ENCODE measurements at places on chromosomes 16 and 17.
A peak's percentile ranks its signal among the peaks of the same experiment; 100 is the strongest.

DNA sequence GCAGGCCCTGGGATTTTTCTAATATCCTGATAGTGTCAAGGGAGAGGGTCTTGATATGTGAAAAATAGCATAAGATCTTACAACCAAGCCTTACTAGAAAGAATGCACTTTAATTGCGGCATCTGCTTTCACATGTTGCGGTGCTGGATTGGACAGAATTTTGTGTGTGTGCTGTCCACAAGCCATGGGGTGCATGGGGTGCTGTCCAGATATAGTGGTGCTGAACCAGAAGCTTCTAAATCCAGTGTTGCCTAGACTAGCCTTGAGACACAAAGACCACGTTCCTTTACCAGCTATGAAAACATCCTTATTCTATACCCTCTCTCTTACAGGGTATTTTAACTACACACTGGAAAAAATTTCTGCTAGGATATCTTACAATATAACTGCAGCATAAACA is 244.0 kb downstream of the TMEM114 start:
- no peak for DNase-seq

DNA sequence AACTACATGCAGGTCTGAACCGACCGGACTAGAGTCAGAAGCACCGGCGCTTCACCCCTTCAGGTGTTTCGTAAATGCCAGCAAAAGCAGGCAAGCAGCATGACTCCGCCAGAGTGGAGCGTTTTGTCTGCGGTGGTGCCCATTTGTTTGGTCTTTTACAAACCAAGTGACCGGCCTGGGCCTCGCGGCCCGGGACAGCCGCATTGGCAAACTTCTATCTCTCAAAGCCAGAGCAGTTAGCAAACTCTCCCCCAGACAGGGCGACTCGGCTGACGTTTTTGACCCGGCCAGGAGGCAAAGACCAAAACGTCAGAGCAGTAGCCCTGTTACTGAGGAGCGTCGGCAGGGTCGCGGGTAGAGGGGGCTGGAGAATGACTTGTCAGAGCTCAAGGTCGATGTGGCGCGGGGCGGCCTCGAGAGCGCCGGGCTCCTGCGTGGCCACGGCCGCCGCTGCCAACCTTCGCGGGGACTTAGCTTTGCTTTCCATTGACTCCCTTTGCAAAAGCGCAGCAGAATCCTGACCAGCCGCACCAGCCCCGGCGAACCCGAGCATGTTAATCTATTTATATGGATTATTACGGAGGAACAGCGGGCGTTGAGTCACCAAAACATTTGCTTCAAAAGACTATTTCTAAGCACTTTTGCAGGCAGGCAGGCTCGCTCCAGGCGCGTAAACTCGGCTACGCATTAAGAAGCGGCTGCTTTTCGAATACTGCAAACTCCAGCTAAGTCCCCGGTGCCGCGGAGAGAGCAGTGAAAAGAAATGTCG is 763 bp upstream of the SOX9 start:
- peak; percentile 68 for DNase-seq

GRCh38 chr16:30787613-30788378 is 791 bp upstream of the ZNF629 start:
- no peak for DNase-seq

- no peak for DNase-seq
Observed at GRCh38 chr17:36136439-36136838, 32.8 kb downstream of the CCL4 start.

DNA sequence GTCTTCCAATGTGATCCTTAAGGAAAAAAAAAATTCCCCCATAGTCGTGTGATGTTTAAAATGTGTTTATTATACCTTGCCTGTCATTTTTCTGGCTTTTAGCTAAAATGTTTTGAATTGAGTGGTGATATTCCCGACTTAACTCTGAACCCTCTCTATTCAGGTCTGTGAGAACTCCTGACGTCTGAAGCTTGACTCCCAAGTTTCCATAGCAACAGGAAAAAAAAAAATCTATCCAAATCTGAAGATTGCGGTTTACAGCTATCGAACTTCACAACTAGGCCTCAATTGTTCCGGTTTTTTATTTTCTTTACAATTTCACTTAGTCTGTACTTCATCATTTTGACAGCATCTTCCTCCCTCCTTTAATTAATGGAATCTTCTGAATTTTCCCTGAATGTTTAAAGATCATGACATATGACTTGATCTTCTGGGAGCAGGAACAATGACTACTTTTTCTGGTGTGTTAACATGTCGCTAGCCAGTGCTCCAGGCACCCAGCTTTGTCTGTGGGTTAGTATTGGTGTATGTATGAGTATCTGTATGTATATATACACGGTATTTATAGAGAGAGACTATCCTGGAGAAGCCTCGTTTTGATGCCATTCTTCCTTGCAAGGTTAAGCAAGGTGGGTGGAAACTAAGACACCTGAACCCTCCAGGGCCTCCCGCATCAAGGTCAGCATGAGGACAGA is 12.8 kb upstream of the HSBP1 start:
- no peak for DNase-seq

DNA sequence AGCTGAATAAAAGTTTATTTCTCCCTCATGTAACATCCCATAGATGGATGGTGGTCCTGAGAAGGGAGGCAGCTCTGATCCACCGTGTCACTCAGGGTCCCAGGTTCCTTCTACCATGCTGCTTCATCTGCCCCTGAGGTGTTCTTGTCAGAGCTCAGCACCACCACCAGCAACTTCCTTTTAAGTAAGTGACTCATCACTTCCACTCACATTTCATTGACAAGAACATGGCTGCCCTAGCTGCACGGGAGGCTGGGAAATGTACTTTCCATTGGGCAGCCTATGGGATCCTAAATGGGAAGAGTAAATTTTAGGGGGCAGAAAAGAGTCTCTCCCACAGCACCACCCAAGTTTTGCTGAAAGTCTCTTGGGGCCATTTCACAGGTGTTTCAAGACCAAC is 134.7 kb downstream of the USP31 start:
- DNase-seq, result no peak

- DNase-seq, result no peak
Observed at GRCh38 chr17:40615068-40615840, 32.4 kb downstream of the SMARCE1 start.

GRCh38 chr16:19239511-19240155 is 45.9 kb upstream of the CLEC19A start:
- no peak for DNase-seq

GRCh38 chr17:7383742-7384488 is 3.0 kb downstream of the TNK1 start:
- DNase-seq, result peak; percentile 72

DNA sequence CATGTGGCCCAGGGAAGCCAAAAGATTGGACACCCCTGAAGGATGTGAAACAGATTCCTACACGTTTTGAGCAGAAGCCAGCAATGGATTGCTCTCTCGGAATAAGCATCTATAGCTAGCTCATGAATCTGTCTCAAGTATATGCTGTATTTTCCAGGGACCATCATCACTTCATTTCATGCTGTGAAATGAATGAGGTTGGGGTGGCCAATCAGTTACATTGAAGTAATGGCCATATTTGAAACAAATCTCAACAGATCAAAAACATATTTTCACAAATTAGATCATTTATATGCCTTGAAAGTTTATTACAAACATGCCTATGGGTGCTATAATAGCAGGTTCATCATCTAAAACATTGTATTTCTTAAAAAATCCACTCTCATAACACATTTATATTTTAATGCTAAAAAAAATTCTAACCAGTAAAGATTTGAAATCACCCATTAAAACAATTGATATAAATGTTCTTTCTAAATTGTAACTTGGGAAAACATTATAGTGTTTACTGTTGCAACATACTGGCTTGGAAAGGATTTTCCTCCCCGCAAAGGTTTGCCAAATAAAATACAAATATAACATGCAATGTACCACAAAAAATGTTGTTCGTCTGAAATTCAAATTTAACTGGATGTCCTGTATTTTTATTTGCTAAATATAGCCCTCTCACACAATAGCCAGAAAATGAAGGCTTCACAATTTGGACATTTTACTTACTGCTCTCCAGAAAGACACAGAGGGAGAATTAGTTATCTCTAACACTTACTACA is 743.6 kb downstream of the KCNJ2 start:
- DNase-seq, result no peak

GRCh38 chr17:17088541-17089525 is 46.6 kb downstream of the MPRIP start:
- peak; percentile 30 for DNase-seq

DNA sequence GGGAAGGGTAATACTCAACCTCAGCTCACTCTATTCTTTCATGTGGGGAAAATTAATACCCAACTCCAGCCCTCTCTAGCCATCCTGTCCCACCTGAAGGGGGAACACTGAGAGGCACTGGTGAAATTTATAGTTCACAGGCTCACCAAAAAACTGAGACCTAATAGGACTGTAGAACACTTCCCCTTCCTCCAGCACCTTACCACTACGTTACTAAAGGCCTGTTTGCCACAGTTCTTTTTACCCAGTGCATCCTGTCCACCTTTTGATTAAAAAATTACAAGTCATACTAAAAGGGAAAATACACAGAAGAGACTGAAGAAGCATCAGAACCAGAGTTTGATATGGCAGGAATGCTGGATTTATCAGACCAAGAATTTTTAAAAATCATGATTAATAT is 26.0 kb downstream of the DHRS7B start:
- no peak for DNase-seq

- DNase-seq, result no peak
Observed at GRCh38 chr17:67025216-67025792, 19.1 kb upstream of the CACNG1 start.

DNA sequence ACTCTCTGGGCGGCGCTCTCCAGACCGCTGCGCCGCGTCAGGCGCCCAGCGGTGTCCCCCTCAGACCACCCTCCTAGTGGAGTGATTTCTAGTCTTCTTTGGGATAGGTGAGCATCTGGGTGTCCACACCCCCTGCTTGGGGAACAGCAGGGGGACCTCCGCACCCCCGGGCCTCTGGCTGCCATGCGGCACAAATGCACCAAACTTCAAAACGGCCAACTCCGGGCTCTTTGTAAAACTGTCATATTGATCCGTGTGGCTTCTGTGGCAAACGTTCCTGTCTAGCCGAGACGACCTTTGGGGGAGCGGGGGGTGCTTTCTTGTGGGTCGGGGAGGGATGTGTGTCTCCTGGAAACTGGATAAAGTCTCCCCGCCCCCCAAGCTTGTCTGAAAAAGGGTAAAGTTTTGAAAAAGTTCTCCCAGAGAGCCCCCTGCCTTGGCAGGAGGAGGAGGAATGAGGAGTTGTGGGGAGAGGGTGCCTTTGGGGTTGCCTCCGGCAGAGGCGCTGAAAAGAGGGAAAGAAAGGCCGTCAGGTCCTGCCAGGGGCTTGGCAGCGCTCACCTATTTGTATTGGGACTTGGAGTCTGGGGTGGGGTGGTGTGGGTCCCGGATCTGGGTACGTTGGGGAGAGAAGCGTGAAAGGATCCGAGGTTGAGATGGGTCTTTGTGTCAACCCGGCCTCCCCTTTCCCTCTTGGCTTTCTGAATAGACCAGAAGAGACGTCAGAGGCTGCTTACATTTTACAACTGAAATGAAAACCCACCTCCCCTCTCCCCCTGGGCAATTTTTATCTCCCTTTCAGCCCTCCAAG is 2.2 kb upstream of the CHD3 start:
- DNase-seq, result peak; percentile 78

- DNase-seq, result no peak
Observed at GRCh38 chr17:61000911-61001310, 323.3 kb downstream of the BCAS3 start.

DNA sequence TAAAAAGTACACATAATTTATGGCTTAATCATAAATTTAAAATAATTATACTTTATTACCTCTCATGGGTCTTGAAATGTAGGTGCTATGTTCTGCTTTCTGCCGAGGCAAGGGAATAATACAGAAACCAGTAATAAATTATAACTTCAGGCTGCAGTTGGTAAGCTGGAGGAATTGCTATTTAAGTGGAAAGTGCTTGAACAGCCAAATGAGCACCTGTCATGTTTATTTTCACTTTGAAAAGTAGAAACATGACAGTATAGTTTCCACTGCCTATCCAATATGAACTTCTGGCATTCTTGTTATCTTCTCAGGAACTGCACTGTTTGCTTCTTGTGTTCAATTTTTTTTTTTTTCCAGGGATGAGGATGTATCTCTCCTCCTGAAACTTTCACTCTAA is 146.0 kb downstream of the FTO start:
- no peak for DNase-seq

- DNase-seq, result no peak
Observed at GRCh38 chr16:23222929-23223328, 40.4 kb downstream of the SCNN1G start.

DNA sequence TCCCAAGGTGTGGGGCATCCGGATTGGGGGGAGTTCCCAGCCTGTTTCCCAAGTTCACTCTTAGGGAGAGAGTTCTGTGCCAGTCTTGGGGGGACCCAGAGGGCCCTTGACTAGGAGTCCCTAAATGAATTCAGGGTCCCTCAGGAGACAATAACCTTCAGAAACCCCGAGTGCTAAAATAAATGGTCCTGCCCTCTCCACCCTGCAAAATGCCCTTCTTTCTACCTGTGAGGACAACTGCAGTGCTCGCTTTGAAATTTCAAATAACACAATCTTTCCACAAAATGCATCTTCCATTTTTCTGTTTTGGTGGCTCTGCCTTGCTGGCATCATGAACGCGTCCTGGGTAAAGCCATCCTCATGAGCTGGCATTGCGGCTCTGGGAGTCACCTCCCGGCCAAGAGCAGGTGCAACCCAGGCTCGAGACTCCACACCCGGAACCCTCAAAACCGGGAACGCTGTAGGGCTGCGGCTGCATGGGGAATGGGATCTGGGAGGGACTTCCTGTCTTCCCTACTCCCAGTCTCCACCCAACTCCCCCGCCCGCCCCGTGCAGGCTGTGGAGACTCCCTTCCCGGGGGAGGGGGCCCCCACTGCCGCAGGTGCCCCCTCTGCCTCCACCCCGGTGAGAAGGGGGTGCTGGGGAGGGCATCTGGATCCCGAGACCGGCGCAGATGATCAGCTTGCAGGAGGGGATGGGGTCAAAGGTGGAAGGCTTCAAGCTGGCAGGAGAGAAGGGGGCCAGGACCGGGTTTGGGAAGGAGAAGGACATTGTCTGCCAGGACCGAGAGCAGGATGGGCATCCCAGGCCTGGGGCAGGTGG is at the start of gene ZNF205:
Gene ZNF205 (plus strand): TSS at position 529 of the 823 bp plus-strand sequence. CDS start 845 bp downstream, outside the sequence.
- peak; percentile 87 for DNase-seq

DNA sequence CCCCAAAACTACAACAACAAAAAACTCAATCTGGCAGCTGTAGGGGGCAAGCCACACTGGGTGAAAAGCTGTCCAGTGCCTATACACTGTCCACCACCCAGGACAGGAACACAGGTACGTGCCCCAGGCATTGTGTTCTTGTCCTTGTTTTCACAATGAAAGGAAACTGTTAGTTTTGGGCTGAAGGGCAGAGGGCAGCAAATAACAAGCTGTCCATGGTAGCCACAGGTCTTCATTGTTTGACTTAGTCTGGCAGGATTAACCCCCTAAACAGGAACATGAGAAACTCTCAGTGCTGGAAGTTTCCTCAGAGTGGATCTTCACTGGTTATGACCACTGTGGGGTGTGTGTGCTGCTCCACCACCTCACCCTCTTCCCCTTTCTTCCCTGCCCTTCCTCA is 224.6 kb upstream of the N4BP1 start:
- DNase-seq, result no peak

GRCh38 chr16:69555437-69555836 is 10.3 kb upstream of the NFAT5 start:
- DNase-seq, result no peak

Data from sigmoid colon (tissue), 7 donors.